ENCODE measurements at places on chromosomes 1 and 21.

GRCh38 chr21:24420689-24421088 lies 1186.6 kb downstream of the MRPL39 start:
- no peak for DNase-seq

- DNase-seq: no peak
Observed at GRCh38 chr1:63721531-63722189, 52.2 kb upstream of the ROR1 start.

DNA sequence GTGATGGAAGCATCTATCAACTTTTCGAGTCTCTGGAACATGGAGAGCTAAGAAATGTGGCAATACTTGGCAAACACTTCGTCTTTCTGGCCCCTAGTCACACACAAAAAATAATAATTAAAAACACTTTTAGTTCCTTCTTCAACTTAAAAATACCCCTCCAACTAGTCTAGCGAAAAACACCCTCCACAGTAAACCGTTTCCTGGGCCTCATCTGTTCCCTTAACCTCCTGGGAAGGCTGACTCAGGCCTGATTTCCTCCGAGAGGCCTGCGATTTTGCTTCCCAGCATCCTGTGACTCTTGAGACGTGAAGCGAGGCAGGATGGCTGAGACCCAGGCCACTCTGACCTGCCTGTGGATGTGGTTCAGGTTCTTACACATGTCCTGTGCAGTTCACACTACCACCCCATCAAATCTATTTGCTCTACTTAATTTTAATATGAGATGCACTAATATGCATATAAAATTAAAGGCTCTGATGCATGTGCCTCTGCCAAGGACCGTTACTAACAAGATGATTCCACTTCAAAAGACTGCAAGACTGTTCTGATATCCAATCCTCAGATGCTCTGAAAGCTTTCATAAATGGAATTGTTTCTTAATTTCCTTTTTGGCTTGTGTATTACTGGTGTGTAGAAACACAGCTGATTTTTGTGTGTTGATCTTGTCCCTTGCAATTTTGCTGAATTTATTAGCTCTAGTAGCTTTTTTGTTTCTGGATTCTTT lies 3.5 kb downstream of the NAV1 start:
- no peak for DNase-seq

DNA sequence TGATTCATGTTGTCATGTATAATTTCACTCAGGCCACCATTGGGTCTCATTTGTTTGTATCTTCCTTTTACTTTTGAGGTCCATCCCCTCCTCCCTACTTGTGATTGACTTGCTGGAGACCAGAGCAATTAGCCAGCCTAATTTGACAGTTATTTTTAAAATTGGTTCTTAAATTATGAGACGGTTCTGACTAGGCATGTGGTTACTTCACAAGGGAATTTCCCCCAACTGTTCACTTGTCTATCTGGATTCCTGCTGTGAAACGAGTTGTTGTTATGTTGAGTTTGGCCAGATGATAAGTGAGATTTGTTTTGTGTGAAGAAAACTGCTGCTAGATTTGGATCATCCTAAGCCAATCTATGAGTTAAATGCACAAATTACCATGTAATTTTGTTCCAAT lies 359.1 kb downstream of the BARHL2 start:
- DNase-seq: no peak
